Kidney (tissue), 22 donors: ENCODE measurements at places on chromosomes 11 and 22. TPM values are rescaled to one million over a fixed set of nuclear protein-coding genes. Genes with fewer than 3 reads are reported as not detected.

DNA sequence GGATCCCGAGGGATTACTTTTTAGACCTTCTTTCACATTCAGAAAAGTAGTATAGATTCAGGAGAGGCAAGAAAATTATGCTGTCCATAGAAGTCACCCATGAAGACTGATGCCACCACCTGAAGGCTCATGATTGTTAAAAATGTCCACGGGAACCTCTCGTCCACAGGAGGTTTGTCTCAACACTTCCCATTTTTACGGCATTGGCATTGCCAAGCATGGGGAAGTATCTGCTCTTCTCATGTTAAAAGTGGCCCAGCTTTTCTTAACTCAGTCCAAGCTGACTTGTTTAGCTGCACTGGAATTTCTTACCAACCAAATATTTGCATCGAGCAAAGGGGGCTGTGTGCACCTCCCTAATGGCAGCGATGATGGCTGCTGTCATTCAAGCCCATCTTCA lies 9.6 kb downstream of the CDPF1 start:
- H3K4me3 ChIP-seq: no peak overlapping the region
- H3K27me3 ChIP-seq: no peaks in the 10 kb centered on the region
- no peak for DNase-seq
- H3K4me1 ChIP-seq: no peaks in the 10 kb centered on the region
- no peaks in the 10 kb centered on the region for H3K36me3 ChIP-seq

- H3K4me1 ChIP-seq: no peaks in the 10 kb centered on the region
- DNase-seq: no peak
- no peak overlapping the region for H3K4me3 ChIP-seq
- no peak overlapping the region for H3K27ac ChIP-seq
Measured at GRCh38 chr11:47932544-47932943, 47.8 kb upstream of the PTPRJ start.

The TRPM5 gene
- 0.25 TPM for total RNA-seq

GRCh38 chr11:94885133-94885532 lies 88.2 kb downstream of the CWC15 start:
- DNase-seq: no peak
- no peaks in the 10 kb centered on the region for H3K4me1 ChIP-seq
- no peak overlapping the region for H3K27ac ChIP-seq
- no peaks in the 10 kb centered on the region for H3K36me3 ChIP-seq
- H3K27me3 ChIP-seq: no peaks in the 10 kb centered on the region

GRCh38 chr11:72369743-72370142 lies 64.6 kb downstream of the CLPB start:
- no peak for DNase-seq
- H3K27me3 ChIP-seq: no peaks in the 10 kb centered on the region
- H3K4me1 ChIP-seq: no peaks in the 10 kb centered on the region
- H3K27ac ChIP-seq: no peak overlapping the region
- H3K36me3 ChIP-seq: no peaks in the 10 kb centered on the region

DNA sequence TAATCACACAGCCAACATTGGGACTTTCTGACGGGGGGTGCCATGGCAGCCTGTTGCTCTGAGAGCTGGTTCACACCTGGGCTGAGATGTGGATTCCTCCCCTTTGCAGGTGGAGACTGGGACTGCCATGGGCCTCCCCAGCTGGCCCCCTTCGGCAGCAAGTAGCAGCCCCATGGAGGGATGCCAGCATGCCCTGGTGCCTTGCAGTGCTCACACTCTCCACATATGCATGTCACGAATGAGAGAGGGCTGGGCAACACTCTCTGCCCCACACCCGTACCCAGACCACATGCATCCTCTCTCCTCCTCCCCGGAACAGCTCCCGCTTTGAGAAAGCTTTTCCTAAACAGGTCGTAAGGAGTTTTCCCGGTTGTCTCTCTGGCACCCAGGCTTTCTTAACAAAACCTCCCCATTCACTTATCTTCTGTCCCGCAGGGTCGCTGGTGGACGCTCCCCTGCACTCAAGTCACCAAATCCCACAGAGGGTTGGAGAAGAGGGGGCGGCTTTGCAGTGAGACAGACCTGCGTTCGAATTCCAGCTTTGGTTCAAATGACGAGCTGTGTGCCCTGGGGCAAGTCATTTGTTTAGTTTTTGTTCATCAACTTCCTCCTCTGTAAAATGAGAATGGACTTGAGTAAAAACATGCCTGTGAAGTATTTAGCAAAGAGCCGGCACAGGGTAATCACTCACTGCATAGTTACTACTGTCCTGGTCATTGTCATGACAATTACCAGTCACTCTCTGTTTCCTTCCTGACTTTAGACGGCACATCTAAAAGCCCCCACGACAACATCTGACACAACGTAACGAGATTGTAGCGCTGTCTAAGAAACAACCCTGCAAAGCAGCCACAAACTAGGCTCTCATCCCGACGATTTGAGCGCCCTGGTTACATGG lies 231.3 kb upstream of the B3GAT1 start:
- no peak overlapping the region for H3K4me3 ChIP-seq
- no peak overlapping the region for H3K27ac ChIP-seq
- DNase-seq: no peak
- H3K36me3 ChIP-seq: no peaks in the 10 kb centered on the region

DNA sequence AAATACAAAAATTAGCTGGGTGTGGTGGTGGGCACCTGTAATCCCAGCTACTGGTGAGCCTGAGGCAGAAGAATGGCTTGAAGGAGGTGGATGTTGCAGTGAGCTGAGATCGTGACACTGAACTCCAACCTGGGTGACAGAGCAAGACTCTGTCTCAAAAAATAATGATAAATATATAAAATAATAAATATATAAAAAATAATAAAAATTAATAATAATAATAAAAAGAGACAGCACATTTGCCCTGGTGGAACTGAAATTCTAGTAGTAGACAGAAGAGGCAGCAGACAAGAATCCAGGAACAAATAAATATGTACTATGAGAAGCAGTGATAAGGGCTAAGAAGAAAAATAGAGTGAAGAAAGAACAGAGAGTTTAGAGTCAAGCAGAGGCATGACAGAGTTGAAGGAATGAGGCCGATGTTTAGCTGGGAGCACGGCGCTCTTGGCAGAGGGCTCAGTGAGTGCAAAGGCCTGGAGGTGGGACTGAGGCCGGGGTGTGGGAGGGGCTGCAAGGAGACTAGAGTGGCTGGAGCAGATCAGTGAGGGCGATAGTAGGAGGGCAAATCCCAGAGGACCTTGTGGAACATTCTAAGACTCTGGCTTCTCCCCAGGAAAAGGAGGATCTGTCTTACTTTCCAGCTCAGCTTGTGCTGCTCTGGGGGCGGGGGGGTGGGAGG lies 410.3 kb downstream of the MN1 start:
- H3K4me1 ChIP-seq: no peaks in the 10 kb centered on the region
- H3K27me3 ChIP-seq: no peaks in the 10 kb centered on the region
- no peak for DNase-seq

The FGF3 gene
- not detected for total RNA-seq

GRCh38 chr11:98736833-98737232 lies 283.9 kb upstream of the CNTN5 start:
- H3K4me3 ChIP-seq: no peak overlapping the region
- H3K36me3 ChIP-seq: no peaks in the 10 kb centered on the region
- no peak for DNase-seq
- no peak overlapping the region for H3K27ac ChIP-seq
- H3K27me3 ChIP-seq: no peaks in the 10 kb centered on the region
